ENCODE measurements at places on chromosomes 5 and 9.

- no peak for DNase-seq
Measured at GRCh38 chr9:69743930-69744329, 15.9 kb downstream of the PTAR1 start.

DNA sequence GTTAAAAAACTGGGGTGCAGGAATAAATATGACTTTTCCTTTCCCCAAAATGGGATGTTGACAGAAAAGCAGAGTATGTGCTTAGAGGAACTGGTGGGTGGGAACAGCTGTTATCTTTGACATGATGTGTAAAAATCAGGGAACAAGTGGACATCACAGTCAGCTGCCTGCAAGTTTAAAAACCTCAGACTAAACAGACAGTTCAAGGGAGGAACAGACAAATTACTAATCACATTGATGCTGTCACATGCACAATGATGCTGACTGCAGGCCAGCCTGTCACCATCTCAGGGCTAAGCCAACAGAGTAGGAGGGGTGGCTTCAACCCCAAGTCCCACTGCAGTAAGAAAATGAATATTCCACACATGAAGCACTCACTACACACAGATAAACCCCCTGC is 38.2 kb upstream of the UBAP2 start:
- no peak for DNase-seq

DNA sequence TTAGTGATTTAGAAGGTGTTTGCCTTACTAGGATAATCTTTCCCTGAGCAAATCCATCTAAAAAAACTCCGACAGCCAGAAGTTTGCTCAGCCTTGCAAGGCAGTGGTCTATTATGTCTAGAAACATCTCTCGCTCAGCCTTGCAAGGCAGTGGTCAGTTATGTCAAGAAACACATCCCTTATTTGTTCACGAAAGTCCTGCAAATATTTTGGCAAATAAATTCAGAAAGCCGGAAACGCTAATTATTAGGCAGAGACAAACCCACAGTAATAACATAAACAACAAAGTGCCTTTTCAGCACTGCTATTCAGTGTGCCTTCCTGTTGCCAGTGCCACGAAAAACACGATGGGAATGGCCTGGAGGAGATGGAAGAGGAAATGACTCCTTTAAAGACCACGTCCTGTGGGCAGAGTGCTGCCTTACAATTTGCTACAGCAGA is 184.5 kb downstream of the GNAQ start:
- DNase-seq: no peak

DNA sequence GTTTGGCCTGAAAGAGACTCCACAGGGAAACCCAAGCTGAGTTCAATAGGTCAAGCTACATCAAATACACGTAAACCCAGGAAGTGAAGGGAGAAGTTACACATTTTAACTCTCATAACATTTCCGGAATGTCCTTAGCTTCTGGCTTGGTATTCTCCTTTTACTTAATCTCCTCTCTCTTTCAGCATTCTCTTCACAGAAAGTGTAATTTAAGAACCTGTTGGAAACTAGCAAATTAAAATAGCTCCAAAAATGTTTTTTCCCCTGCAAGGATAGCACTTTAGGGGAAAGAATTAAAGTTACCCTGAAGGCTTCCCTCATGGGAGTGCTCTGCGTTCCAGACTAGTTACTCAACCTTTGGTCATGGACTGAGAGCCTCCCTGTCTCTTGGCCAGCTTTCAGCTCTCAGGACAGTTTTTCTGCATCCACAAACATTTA is 292.7 kb upstream of the TARS1 start:
- DNase-seq: no peak

- DNase-seq: no peak
Measured at GRCh38 chr9:22098643-22099332, 89.7 kb upstream of the CDKN2B start.

GRCh38 chr9:82110881-82111280 is 122.3 kb downstream of the SPATA31D1 start:
- DNase-seq: peak; percentile 8

- no peak for DNase-seq
Measured at GRCh38 chr5:101585366-101585765, 682.3 kb upstream of the ST8SIA4 start.

GRCh38 chr5:160643616-160644240 is 208.3 kb downstream of the ATP10B start:
- DNase-seq: no peak

DNA sequence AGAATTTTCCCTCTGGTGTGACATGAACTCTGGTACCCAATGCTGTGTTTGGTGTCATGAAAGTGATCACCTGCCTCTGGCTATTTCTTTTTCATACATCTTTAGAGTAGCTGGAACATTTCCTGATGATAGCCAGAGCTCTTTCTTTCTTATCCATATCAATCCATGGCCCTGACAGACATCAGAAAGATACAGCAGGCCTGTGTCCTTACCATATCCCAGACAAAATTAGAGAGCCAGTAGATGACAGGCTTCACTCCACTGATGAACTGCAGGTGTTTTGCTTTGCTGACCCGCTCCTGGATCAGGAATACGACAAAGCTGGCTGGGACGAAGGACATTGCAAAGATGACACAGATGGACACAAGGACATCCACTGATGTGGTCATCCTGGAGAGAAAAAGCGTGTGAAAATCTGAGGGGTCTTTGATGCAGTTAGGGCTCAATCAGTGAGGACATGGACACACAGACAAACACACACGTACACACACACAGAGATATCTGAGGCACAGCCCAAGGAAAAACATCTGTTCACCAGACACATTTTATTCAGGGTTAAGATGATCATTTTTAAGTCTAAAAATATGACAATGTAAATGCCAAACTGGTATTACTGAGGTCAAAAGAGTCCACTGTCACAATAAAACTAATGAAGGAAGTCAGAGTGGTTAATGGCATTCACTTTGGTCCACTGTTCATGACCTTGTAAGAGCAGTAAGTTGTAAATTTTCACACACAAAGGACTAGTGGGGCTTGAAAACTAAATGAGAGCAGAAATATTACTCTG is 34.5 kb downstream of the NIPSNAP3B start:
- no peak for DNase-seq

DNA sequence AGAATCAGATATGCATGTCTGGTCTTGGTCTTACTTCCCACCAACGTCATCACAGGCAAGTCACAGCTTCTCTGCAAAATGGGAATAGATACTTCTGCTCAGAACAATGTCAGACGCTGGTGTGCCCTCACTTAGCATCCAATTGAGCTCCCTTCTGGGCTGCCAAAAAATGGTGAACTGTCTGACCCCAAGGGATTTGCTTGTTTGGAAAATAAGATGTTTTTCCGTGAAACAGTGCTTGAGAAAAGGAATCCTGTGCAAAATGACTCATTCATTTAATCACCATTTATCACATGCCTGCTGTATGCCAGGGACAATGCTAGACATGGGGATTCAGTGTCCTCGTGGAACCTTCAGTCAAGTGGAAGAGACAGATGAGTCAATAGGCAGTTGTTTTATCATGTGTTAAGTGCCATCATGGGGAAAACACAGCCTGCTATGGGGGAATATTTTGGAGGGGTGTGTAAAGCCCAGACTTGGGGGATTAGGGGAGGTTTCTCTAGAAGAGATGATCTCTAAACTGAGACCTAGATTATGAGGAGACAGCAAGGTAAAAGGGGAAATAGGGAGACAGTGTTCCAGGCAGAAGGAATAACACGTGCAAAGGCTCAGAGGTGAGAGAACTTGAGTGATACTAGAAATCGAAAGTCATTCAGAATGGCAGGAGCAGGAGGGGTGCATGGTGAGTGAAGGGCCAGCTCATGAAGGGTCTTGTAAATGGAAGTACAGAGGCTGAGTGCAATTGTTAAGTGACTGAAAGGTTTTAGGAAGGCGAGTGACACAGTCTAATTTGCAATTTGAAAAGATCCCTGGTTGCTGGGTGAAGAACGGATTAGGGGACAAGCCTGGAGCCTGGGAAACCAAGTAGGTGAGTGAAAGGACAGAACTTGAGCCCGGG is 3.9 kb downstream of the NIPAL4 start:
- DNase-seq: no peak

DNA sequence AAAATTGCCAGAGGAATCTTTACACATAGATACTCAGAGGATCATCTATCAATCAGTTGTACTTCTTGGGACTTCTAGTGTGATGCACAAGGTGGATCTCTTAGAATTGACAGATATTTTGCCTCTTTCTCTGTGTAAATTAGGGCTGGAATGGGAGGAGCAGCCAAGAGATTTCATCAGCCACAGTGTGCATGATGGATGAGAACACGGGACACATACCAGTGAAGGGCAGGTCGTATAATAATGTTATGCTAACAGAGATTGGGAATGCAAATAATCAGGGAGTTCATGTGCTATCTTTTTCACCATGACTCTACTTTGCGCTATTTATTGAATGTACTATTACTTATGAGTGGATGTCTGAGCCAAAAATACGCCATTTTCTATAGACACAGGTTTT is 43.3 kb upstream of the ISOC1 start:
- DNase-seq: no peak

GRCh38 chr5:33059081-33059480 is 348.0 kb downstream of the NPR3 start:
- DNase-seq: no peak

DNA sequence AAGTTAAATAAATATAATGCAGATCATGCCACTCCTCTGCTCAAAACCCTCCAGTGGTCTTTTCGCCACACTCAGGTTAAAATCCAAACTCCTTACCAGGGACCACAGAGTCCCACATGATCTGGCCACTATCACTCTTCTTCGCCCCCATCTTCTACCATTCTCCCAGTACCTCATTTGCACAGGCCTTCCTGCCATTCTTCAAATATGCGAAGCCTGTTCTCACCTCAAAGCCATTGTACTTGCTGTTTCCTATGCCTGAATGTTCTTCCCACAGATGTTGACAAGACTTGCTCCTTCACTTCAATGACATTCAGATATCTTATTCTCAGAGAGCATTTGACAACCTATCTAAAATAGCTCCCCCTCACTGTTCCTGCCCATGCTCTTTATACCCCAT is 10.9 kb downstream of the TEX10 start:
- no peak for DNase-seq

- DNase-seq: no peak
Measured at GRCh38 chr5:9499498-9499876, 46.4 kb downstream of the SEMA5A start.

- peak; percentile 55 for DNase-seq
Measured at GRCh38 chr9:99299211-99300102, 77.4 kb downstream of the SEC61B start.

DNA sequence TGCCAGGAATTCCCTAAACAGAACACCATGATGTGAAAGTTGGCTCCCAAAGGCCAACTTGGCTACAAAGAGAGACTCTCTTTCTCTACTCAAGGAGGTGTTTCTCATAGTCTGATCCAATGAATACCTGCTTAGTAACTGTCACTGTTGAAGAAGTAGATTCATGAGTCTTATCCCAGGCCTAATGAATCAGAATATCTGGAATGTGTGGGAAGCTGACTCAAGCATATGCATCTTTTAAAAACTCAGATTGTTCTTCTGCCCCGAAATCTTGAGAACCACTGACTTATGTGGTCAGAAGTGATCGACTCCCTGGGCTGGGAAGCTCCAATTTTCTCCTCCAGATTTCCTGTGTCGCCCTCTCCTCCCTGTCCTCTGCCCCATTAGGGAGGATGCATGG is 345.6 kb downstream of the PLK2 start:
- no peak for DNase-seq
